ENCODE measurements at places on chromosomes 4 and X.

DNA sequence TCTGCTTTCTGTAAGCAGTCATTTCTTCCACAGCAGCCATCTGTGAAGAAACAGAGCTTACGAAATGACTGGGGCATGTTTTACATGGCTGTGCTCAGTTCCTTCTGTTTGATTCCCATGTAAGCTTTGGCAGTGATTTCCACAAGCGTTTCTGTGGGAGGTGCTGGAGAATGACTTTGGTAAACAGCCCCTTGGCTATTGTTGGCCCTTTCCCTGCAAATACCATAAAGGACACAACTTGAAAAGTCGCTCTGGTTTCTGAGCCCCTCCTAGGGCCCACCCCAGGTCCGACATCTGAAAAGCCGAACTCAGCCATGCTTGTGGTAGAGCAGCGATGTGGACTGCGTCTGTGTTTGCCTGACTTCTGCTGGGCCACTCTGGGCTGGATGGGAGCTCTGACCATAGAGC lies 3.7 kb downstream of the LIMCH1 start:
- no peak for DNase-seq

GRCh38 chr4:107896158-107896645 lies 35.1 kb upstream of the CYP2U1 start:
- no peak for DNase-seq

- DNase-seq, result no peak
Measured at GRCh38 chrX:53003111-53003510, 44.8 kb upstream of the FAM156A start.

DNA sequence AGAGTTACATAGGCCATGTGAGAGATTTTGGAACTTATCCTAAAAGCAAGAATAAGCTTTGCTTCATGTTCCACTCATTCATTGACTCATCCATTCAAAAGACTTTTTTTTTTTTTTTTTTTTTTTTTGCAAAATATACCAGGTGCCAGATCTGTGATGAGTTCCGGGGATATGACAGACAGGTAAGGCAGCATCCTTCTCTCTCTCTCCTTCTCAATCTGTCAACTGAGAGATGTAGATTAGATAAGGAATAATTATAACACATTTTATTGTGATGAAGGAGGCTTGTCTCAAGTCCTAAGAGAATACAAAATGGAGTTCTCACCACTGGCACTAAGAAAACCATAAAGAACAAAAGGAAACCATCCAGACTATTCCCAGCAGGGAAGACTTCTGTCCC lies 190.2 kb upstream of the CPEB2 start:
- no peak for DNase-seq

DNA sequence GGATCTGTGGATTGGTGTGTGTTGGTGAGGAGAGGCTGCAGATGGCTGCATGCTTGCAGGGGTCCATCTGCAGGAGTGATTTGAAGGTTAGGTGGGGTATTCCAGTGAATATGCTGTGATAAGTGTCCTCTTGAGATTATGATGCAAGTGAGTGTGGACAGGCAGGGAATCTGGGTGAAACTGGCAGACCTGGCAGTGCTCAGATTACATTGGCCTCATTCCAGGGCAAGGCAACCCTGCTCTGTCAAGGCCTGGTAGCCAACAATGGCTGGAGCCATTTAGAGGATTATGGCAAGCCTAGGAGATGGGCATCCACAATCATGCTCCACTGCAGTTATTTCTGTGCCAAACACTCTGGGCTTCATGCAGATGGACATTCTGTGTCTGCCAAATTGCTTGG lies 113.9 kb downstream of the RTL3 start:
- no peak for DNase-seq

- no peak for DNase-seq
Measured at GRCh38 chr4:137681081-137681480, 148.8 kb upstream of the PCDH18 start.

DNA sequence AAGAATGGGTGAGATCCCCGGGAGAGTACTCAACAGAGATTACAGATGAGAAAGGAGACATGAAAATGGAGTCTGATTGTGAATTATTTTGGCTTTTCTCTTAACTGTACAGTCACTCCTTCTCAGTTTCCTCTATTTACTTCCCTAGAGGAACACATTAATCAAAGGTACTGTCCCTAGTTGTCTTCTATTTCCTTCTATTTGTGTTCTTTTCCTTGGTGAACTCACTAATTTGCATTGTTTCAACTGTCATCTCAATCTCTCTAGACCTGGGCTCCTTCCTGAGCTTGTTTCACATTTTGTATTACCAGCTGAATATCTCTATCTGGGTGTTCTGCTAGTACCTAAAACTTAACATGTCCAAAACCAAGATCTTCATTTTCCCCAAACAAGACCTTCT lies 59.8 kb downstream of the ABCB7 start:
- no peak for DNase-seq

DNA sequence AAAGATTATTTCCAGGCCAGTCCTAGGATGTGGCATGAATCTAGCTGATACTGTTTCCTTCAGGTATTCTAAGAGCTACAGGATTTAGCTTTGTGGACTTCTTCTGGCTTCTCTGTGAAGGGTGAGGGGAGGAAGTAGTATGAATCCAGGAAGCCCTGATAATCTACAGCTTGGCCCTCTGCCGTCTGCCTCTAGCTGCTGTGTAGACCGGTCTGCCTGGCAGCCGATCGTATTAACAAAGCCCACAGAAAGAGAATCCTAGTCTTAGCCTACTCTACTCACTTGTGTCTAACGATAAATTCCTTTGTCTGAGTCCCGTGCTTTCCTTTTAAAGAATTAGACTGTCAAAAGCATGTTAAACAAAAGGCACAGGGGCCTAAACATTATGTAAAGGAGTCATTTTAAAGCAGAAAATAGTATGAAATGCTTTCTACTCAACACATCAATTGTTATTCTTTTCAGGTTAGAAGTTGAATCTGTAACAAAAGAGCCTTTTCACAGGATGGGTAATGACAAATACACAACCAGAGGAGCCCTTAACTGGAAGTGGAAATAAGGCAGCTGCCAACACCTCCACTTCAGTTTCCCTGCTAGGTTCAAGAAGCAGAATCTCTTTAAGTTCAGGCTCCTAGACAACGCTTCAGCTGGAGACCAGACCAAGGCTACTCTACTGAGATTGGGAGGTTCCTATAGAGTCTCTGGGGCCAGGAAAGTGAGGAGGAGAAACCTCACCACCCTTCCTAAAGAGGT lies 48.9 kb upstream of the UCP1 start:
- DNase-seq, result no peak

DNA sequence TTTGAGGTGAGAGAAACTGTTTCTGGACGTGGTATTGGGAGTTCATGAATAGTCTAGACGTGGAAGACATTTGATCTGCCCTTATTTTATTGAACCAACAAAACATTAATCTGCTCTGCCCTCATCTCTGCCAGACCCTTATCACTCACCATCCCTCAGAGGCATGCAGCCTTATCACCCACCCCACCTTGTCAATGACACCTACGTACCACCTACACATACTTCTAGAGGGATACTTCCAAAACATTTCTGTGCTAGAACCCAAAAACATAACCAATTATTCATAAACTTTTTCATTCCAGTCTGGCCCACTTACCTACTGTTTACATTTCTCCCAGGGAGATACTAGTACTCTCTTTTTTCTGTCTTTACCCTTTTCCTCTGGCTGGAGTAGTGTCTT lies 105.2 kb downstream of the RS1 start:
- no peak for DNase-seq

DNA sequence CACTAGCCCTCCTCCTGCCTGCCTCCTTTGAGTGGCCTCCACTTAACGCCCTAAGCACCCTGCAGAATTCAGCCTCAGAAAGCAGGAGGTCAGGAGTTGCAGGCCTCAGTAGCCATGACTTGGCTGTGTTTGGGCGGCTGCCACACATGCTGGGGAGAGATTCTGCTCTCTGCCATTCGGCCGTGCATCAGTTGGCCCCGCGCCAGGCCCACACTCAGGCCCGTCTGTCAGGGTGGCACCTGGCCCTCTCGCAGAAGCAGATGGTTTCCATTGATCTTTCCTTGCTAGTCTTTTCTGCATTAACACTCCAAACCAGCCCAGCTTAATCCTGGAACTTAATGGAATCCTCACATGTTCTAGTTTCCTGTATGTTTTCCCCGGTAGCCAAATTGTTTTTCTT lies 30.7 kb upstream of the ATP6AP2 start:
- DNase-seq, result peak; percentile 91

GRCh38 chr4:156377036-156377710 lies 423.5 kb upstream of the CTSO start:
- no peak for DNase-seq

- peak; percentile 13 for DNase-seq
Measured at GRCh38 chr4:25367004-25367621, 9.9 kb upstream of the ANAPC4 start.

DNA sequence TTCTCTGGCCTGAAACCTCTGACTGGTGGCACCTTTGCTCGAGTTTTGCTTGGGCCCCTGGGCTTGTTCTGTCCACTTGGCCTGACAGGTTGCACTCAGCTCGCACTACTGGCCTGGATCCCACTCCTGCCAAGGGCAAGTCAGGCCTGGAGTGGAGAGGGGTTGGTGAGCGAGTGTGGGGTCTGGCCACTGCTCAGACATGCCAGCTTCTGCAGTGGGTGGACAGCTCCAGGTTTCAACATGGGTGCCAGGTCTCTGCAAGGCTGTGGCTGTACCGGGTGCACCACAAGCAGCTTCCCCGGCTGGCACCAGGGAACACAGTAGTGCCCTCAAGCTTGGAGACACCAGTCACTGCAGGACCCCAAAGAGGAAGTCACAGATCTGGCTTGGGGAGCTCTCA lies 91.6 kb upstream of the CXorf51A start:
- DNase-seq, result no peak

GRCh38 chrX:146854281-146854680 lies 39.7 kb upstream of the CXorf51A start:
- DNase-seq, result no peak

DNA sequence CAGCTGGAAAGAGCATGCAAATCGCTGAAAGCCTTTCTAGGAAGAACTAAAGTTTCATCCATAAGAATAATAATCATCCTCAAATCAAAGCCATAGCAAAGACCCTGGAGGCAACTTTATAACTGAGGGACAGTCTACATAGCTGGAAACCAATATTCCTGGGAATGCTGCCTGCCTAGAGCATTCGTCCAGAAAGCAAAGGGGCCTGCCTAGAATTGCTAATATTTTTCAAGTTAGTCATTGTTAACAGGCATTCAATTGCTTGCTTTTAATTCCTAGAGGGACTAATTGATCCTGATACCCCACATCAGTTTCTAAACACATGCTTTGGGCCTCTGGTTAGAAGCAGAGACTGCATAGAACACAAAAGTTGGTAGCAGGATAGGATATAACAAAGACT lies 4.2 kb upstream of the PPARGC1A start:
- DNase-seq, result no peak

DNA sequence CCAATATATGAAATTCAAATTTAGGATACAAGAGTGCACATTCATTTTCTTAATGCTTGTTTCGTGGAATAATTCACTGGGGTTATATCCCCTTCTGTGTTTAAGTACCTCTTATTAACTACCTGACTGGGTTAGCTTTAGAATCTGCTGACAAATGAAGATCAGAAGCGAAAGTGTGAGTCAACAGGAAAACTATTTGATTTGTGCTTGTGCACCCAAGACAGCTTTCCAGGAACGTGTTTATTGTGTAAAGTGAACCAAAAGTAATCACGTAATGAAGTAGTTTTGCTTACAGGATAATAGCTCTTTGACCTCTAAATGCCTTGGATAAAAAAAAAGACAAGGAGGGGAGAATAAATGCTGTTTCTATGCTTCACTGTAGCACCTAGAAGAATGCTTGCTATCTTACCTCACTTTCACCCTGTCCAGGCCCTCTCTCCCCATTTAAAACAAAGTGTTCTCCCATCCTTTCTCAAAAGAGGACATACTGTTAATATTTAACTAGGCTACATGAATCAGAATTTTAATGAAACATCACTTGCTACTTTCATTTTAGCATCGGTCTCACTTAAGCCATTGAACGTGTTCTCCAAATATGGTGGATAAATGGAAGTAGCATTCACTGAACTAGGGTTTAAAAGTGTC lies 141.9 kb downstream of the THOC2 start:
- DNase-seq, result no peak

DNA sequence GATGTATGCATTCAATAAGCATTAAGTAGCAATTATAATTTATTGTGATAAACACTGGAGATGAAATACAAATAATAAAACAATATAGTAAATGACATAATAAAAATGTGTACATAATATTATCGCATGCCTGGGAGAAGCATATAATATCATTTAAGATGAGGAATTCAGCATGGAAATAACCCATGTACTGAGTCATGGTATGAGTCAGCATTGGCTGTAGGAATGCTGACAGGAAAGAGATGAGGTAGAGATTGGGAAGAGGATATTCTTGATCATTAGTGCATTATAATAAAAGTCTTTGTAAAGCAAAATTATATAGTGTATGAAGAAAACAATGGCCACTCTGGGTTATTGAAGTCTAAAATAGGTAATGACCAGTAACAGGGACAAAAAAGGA lies 82.8 kb downstream of the MAGEB10 start:
- DNase-seq, result no peak

DNA sequence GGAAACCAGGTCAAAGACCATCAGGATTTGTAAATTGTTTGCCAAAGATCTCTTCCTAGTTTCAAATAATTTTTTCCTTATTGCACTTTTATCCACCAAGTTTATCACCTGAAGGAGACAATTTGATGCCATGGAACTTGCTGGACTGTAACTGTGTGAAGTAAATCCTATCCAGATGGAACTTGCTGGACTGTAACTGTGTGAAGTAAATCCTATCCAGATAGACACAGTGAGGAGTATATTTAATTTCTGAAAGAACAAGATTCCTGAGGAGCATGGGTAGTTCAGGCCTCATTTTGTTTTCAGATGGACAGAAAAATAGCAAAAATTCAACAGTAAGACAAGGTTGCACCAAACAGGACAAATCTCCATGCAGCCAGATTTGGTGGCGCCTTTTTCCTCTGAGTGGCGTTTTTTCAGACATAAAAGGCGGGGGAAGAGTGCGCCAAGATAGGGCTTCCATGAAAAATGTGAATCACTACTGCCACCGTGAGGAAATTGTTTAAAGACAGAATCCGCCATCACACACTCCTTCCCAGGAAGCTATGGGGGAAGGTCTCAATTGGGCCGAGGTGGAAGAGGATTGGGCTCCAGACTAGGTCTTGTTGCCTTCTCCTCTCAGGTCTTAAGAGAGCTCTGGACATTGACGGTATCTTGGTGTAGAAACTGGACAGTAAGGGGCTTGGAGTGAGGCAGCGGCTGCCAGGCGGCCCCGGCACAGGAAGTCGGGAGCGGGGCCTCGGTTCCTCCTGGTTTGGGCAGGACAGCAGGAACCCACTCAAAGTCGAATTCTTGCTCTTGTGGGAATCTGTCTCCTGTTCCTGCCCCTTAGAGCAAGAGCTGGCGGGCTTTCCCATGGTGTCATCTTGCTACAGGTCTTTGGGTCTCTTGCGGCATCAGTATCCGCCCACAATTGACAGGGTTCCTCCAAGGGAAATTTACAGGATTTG lies 234.7 kb downstream of the OR13H1 start:
- DNase-seq, result peak; percentile 43

- DNase-seq, result no peak
Measured at GRCh38 chr4:153485860-153486259, 19.7 kb downstream of the TMEM131L start.

DNA sequence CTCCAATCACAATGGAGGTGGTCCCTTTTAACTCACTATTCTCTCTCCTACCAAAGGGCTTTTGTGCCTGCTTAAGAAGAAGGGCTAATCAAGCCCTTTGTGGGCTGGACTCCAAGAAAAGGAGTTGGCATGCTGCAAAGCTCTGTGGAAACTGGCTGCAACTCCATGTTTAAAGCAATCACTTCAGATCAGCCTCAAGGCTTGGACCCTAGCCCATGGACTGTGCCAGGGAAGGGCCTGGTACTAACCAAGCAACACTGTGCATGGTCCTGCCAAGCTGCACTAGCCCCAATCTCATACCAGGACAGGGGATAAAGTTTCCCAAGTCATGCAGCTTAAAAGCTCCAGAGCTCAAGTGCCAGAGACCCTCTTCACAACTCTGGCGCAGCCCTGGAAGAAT lies 86.7 kb downstream of the ATP8A1 start:
- DNase-seq, result no peak

Measured in NCI-H345 (cell line).